ENCODE measurements at places on chromosomes 11 and 22. TPM values are rescaled to one million over a fixed set of nuclear protein-coding genes. Genes with fewer than 3 reads are reported as not detected.

- peak; percentile 31 for DNase-seq
Observed at GRCh38 chr22:41094041-41094593, 1.7 kb downstream of the EP300 start.

DNA sequence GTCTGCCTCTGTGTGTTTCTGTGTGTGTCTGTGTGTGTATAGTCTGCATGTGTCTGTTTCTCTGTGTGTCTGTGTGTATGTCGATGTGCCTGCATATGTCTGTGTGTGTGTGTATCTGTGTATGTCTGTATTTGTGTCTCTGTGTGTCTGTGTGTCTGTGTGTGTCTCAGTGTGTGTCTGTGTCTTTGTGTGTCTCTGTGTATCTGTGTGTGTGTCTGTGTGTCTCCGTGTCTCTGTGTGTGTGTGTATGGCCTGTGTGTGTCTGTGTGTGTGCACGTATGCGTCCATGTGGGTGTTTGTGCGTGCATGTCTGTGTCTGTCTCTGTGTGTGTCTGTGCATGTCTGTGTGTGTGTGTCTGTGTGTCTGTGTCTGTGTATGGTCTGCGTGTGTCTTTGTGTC, 439 bp downstream of the SNX32 start:
- no peak for DNase-seq

GRCh38 chr22:38735126-38735464, 20.7 kb downstream of the SUN2 start:
- no peak for DNase-seq

DNA sequence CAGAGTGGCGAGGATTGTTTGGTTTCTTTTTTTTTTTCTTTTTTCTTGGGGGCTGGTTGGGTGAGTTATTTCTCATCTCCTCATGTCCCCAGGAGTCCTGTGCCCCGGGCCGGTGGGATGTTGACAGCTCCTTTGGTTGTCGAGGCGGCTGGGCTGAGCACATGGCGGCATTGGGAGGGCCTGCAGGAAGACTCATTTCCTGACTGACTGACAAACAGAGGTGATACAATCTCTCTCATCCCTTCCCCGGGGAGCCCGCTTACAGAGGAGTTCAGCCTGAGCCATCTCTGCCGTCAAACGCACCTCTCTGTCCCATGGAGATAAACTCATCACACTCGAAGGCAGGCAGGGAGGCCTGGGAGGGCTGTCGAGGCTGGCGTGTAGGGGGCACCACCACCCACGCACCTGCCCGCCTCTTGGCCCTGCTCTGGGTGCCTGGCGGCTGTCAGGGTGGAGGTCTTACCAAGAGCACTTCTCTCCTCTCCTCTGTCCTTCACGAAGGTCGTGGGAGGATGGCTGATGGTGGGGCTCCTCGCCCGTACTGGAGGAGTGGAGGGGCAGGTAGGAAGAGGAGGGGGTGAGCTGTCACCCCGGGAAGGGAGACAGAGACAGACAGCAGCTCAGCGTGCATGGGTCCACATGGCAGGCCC, 60.0 kb upstream of the NECTIN1 start:
- DNase-seq, result no peak

GRCh38 chr11:76282172-76282571, 75.9 kb upstream of the WNT11 start:
- DNase-seq, result no peak

- no peak for DNase-seq
Observed at GRCh38 chr11:38476808-38477575, 1879.0 kb upstream of the RAG2 start.

GRCh38 chr11:112539741-112540140, 279.1 kb upstream of the PLET1 start:
- DNase-seq, result peak; percentile 53

DNA sequence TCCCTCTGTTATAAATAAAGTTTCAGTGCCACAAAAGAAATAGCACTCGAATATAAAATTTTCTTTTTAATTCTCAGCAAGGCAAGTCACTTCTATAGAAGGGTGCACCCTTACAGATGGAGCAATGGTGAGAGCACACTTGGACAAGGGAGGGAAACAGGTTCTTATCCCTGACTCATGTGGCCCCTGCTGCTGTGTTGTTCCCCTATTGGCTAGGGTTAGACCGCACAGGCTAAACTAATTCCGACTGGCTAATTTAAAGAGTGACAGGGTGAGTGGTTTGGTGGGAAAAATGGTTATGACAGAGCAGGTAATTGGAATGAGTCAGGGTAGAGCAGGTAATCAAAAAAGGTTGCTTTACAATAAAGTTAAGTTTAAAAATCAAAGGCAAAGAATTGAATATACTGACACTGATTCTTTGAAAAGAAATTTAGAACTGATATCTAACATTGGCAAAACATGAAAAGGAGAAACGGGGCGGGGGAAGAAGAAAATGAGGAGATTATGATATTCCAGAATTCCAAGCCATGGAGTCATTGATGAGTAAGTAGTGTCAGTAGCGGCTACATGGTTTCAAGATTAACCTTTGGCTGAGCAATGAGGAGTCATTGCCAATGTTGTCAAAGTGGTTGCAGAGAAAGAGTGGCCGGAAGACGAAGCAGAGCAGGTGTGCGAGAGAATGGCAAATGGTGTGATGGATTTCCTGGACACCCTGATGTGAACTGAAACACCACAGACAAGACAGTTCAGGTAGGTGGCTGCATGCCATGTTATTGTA, 48.4 kb upstream of the MRGPRX1 start:
- no peak for DNase-seq

DNA sequence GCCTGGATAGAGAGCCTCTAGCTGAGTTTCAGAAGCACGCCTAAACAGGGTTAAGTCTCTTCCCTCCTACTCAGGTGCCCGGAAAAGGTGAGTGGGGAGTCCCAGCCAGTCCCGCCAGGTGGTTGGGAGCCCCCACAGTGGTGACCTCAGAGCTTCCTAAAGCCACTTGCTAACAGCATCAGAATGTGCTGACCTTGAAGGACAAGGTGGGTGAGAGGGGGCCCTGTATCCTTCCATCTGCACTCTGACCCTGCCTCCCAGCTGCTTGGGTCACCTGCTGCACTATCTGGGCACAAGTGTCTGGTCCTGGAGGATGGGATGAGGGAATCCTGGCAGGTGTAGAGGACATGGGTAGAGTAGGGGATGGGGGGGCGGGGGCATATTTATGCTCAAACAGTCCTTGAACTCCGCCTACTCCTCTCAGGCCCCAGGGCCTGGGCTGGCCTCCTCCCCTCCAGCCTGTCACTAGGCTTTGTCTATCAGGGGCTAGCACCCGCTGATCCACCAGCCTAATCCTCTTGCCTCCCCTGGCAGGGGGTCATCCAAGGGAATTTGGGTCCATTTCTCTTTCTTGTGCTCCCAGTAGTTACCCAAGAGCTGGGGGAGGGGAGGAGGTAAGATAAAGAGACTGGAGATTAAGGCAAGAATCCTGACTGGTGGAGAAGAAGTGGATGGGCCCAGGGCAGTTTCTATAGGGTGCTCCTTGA, 3.4 kb downstream of the USP2 start:
- no peak for DNase-seq

- peak; percentile 44 for DNase-seq
Observed at GRCh38 chr11:63536669-63537292, at the start of gene PLAAT4. Gene PLAAT4 (plus strand): TSS chr11:63536808. CDS start chr11:63536869, 61 bp downstream.

The CENPM gene
- total RNA-seq, result 99.9 TPM

The SCGB1A1 gene
- total RNA-seq, result not detected

The CLTCL1 gene
- total RNA-seq, result 1.1 TPM
